ENCODE measurements at places on chromosomes 12 and 14.

DNA sequence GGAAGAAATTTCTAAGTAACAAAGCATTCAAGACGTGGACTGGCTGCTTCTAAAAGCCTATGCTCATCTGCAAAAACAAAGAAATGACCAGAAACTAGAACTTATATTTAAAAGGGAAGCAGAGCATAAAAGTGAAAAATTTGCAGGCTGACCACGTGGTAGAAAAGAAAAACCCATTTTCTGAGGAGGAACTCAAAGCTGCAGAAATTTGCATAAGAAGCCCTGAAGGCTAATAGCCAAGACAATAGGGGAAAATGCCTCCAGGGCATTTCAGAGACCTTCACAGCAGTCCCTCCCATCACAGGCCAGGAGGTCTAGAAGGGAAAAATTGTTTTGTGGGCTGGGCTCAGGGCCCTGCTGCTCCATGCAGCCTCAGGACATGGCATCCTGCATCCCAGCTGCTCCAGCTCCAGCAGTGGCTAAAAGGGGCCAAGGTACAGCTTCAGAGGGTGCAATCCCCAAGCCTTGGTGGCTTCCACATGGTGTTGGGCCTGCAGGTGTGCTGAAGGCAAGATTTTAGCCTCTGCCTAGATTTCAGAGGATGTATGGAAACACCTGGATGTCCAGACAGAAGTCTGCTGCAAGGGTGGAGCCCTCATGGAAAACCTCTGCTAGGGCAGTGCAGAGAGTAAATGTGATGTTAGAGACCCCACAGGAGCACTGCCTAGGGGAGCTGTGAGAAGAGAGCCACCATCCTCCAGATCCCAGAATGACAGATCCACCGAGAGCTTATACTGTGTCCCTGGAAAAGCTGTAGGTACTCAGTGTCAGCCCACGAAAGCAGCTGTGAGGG, 55.5 kb downstream of the CHGA start:
- no peak for DNase-seq

GRCh38 chr14:31881531-31882310, 195.4 kb upstream of the ARHGAP5 start:
- DNase-seq = no peak

DNA sequence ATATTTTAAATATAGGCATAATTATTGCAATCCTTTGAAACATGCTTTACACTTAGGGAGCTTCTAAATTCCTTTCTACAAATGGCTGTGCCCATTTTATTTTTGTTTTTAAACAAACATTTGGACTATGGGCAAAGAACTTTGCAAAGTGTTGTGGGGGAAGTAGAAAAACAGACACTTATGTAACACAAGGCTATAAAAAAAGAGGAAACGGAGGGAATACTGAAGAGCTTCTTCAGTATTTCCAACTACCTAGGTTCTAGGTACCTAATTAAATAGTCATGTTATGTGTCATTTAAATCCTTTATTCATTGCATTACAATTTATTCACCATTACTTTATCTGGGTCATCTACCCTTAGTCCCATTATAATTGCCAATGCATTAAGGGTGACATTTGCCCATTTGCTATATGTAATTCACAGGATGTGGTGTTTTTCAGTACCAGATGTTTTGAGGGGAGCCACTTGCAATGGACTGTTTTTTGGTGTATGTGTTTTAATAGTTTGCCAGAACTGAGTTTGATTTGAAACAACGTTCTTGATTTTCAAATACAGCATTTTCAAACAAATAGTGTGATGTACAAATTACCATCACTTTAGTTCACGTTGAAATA, 1.5 kb upstream of the MSRB3 start:
- no peak for DNase-seq

DNA sequence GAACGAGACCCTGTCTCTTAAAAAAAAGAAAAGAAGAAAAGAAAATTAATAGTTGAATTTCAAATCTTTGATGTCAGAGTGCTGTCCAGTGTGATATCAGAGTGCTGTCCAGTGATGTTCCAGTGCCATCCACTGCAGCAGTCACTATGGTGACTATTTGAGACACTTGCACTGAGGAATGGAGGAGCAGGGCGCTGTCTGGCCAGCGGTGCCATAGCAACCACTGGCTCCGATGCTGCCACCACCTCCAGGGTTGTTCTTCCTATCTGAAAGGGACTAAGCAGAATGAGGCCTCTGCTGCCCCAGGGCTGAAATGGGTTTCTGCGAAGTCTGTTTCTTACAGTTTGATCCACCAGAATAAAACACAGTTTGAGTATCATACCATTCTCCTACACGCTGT, 272.9 kb downstream of the NUAK1 start:
- DNase-seq = no peak

GRCh38 chr14:79802093-79802492, 409.2 kb downstream of the DIO2 start:
- no peak for DNase-seq

- DNase-seq = no peak
These were observed 11.6 kb downstream of the ATP6V0A2 start for GRCh38 chr12:123723765-123724164.

DNA sequence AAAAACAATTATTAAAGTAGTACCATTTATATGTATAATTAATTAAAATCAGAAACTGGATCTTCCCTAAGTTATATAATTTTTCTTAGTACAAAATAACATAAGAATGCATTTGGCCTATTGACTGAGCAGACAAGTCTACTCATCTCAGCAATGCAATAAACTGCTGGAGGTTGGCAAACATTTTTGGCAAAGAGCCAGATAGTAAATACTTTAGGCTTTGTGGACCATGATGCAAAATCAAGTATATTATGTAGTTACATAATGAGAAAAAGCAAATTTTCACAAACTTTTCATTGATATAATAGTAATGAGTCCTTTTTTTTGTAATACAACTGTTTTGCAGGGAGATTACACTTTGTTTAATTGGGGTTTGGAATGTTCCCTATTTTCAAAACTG, 30.9 kb downstream of the ERGIC2 start:
- DNase-seq = no peak

- no peak for DNase-seq
These were observed 108.7 kb downstream of the GLT1D1 start for GRCh38 chr12:128961957-128962356.

- DNase-seq = no peak
These were observed 798 bp downstream of the PDZRN4 start for GRCh38 chr12:41188841-41189394.

GRCh38 chr12:13049816-13050215, 5.6 kb downstream of the FAM234B start:
- no peak for DNase-seq

All from activated CD4-positive, alpha-beta T cell treated with anti-CD3 and anti-CD28 coated beads, Interleukin-2, amount 50 U/mL, for 4 hours (primary cell).